ENCODE measurements at places on chromosomes 3 and 15.

- DNase-seq: no peak
These were observed 186.6 kb downstream of the TIGIT start for GRCh38 chr3:114480442-114480841.

GRCh38 chr3:143851331-143852017 is 3.2 kb upstream of the SLC9A9 start:
- no peak for DNase-seq

- no peak for DNase-seq
These were observed 284.2 kb upstream of the ATP11B start for GRCh38 chr3:182508919-182509711.

DNA sequence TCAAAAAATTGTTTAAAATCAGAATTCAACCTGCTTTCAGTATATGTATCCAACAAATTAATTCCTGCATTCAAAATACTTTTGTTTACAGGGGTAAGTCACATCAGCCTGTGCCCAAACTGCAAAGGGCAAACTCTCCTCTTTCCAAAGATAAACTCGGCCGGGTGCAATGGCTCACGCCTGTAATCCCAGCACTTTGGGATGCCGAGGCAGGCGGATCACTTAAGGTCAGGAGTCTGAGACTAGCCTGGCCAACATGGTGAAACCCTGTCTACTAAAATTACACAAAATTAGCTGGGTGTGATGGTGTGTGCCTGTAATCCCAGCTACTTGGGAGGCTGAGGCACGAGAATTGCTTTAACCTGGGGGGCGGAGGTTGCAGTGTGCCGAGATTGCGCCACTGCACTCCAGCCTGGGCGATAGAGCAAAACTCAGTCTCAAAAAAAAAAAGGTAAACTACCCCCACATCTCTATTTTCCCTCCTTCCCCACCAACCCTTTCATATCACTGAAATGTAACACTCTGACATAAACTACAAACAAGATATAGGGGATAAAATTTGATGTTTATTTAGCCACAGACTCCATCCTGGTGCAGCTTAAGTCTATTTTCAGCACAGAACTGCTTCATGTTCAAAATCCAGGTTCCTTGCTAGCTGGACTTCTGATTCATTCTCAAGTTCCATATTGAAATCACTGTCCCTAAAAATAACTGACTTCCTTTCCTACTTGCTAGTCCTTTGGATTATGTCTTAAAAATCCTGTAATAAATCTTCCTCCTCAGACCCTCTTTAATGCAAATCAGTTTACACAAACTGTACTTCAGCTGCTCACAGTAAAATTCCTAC is 15.4 kb downstream of the UBP1 start:
- no peak for DNase-seq

DNA sequence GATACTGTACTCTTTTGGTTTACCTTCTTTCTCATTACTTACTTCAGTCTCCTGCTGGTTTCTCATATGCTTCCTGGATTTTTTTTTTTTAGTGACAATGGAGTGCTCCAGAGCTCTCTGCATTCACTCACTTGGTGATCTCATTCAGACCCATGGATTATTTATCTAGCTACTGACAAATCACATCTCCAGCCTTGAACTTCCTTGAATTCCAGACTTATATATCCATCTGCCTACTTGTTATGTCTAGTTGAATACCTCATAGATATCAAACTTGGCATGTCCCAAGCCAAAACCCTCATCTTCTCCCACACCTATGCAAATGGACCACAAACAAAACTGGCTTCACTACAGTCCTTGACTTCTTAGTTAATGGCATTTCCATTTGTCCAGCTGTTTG is 234.7 kb upstream of the ZPLD1 start:
- DNase-seq: no peak

GRCh38 chr3:175457301-175457700 is 598.2 kb downstream of the NAALADL2 start:
- DNase-seq: no peak
